Esophagus mucosa (tissue), 1 donor: ENCODE measurements at places on chromosomes 12 and 14. TPM values are rescaled to one million over a fixed set of nuclear protein-coding genes. Genes with fewer than 3 reads are reported as not detected.

Gene RAPGEF3
- total RNA-seq = 16.5 TPM

Gene RITA1
- total RNA-seq = 11.0 TPM

Gene PLA2G1B
- total RNA-seq = not detected

Gene FOXM1
- total RNA-seq = 31.2 TPM

Gene JDP2
- 18.5 TPM for total RNA-seq

Gene UBC
- 1,223 TPM for total RNA-seq

Gene CLEC14A
- 4.1 TPM for total RNA-seq

Gene DICER1
- total RNA-seq = 57.7 TPM

Gene SMOC1
- total RNA-seq = 0.12 TPM

Gene KRT75
- total RNA-seq = 0.84 TPM

Gene SERPINA5
- total RNA-seq = 0.28 TPM

Gene UBE2N
- total RNA-seq = 89.2 TPM
